ENCODE measurements at places on chromosomes 11 and 22.

GRCh38 chr11:6240781-6241180 is 1.9 kb downstream of the CNGA4 start:
- H3K27ac ChIP-seq = no peak overlapping the region
- no peaks in the 10 kb centered on the region for H3K36me3 ChIP-seq
- H3K27me3 ChIP-seq = no peaks in the 10 kb centered on the region
- H3K4me3 ChIP-seq = no peak overlapping the region
- no peaks in the 10 kb centered on the region for H3K4me1 ChIP-seq

GRCh38 chr11:80856066-80856465 is 1415.2 kb upstream of the TENM4 start:
- H3K36me3 ChIP-seq = no peaks in the 10 kb centered on the region
- peaks cover 14% of the 10 kb centered on the region for H3K4me1 ChIP-seq
- no peak overlapping the region for H3K27ac ChIP-seq
- no peaks in the 10 kb centered on the region for H3K27me3 ChIP-seq

GRCh38 chr11:8567602-8568198 is 26.3 kb downstream of the STK33 start:
- H3K4me1 ChIP-seq = peaks cover 7% of the 10 kb centered on the region
- H3K36me3 ChIP-seq = no peaks in the 10 kb centered on the region
- H3K4me3 ChIP-seq = no peak overlapping the region
- no peaks in the 10 kb centered on the region for H3K27me3 ChIP-seq

DNA sequence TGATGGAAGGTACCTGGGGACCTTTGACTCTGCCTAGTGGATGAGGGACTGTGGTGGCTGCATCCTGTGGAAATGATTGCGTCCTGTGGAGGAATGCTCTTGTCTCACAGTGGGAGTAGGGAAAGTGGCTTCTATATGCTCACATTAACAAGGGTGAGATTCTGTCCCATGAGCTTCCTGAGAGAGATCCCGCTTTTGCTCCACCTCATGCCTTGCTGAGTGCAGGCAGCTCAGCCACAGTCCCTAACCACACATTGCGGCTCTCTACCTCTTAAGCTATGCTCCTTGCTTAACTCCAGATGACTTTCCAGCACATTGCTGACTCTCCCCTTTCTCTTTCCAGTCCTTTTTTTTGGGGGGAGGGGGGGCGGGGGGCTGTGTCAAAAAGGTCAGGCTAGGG is 45.0 kb downstream of the TEAD1 start:
- no peak overlapping the region for H3K4me3 ChIP-seq
- H3K4me1 ChIP-seq = peaks cover 26% of the 10 kb centered on the region
- no peaks in the 10 kb centered on the region for H3K36me3 ChIP-seq
- no peaks in the 10 kb centered on the region for H3K27me3 ChIP-seq
- no peak overlapping the region for H3K27ac ChIP-seq

DNA sequence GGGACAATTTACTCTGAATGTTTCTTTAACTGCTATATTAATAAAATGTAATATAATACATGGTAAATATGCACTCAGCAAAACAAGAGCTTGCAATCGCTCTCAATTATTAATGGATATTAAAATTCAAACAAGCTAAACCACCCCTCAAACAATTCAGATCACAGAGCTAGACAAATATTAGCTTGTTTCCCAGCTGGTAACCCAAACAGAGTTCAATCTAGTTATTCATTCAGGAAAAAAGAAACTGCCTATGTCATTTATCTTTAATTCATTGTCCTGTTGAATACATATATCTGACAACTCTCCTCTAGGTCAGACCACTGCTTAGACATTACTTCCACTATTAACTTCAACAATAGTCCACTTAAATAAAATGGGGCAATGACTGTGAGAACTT is 78.7 kb downstream of the SERGEF start:
- no peak for DNase-seq
- no peak overlapping the region for H3K27ac ChIP-seq
- H3K4me1 ChIP-seq = no peaks in the 10 kb centered on the region
- H3K4me3 ChIP-seq = no peak overlapping the region

- H3K36me3 ChIP-seq = no peaks in the 10 kb centered on the region
- H3K27ac ChIP-seq = peak overlapping the region; percentile 22
- H3K4me1 ChIP-seq = peaks cover 23% of the 10 kb centered on the region
- H3K27me3 ChIP-seq = no peaks in the 10 kb centered on the region
- H3K4me3 ChIP-seq = no peak overlapping the region
Measured at GRCh38 chr11:6693342-6694228, 10.4 kb upstream of the MRPL17 start.

DNA sequence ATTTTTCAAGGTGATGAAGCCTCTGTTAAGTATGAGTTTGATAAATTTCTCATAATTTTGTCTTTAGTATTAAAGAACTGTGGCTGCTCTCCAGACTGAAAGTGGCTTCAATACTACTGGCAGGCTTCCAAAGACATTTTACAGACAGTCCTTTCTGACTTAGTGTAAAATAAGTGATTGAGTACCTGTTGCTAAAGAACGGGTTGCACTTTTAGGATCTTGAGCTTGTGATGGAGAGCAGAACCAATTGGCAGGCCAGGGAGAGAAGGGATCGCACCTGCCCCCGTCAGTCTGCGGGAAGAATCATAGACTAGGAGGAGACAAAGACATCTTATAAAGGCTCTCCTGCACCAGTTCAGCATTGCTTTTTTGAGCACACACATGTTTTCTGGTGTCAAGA is 4.4 kb downstream of the NCAM1 start:
- no peak overlapping the region for H3K27ac ChIP-seq
- DNase-seq = no peak
- H3K4me1 ChIP-seq = peaks cover 10% of the 10 kb centered on the region
- no peaks in the 10 kb centered on the region for H3K36me3 ChIP-seq

DNA sequence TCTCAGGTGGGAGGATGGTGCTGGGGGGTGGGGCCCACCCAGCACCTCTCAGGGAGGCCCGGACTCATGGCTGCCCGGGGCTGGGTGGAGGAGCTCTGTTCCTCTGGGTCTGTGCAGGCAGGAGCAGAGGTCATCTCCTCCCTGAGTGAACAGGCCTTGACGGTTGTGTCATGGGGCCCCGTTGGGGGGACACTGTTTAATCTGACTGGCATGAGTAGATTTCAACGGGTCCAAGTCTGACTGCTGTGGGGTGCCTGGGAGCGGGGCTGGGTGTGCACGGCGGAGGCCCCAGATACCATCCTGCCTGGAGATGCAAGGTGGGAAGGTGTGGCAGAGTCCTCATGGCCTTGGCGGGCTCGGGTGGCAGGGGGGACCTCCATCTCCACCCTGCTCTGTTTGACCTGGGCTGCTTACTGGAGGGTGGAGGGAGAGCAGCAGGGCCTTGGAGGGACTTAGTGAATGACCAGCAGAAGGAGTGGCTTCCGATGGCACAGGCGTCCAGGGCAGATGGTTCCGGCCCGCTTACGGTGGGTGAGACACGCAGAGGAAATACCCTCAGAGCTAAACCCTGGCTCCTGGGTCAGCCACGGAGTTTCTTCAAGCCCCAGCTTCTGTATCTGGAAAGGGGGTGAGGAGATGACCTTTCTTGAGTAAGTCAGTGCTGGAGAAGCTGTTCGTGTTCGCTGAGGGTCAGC is 48.7 kb downstream of the SMIM38 start:
- no peak for DNase-seq
- no peaks in the 10 kb centered on the region for H3K36me3 ChIP-seq
- H3K4me1 ChIP-seq = peaks cover 2% of the 10 kb centered on the region
- H3K27ac ChIP-seq = no peak overlapping the region
- no peak overlapping the region for H3K4me3 ChIP-seq
- peaks cover 11% of the 10 kb centered on the region for H3K27me3 ChIP-seq

DNA sequence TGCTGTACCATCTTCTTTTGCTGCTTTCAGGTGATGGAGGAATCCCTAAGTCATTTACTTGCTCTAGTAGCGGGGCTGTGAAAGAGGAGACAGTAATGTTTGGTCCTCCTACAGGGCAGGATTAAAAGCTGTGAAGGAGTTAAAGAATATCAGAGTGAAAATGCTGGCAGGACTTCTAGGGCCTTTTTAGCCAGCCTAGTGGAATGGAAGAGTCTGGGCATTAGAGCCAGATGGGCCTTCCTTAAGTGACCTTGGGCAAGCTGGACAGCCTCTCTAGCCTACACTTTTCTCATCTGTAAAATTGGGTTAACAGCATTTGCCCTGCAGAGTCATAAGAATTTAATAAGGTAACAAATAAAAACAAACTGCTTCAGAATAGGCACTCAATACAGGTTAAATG is 114.7 kb downstream of the RBFOX2 start:
- H3K4me3 ChIP-seq = no peak overlapping the region
- no peak for DNase-seq
- no peaks in the 10 kb centered on the region for H3K36me3 ChIP-seq
- no peaks in the 10 kb centered on the region for H3K27me3 ChIP-seq
